ENCODE measurements at places on chromosomes 3 and 15.

DNA sequence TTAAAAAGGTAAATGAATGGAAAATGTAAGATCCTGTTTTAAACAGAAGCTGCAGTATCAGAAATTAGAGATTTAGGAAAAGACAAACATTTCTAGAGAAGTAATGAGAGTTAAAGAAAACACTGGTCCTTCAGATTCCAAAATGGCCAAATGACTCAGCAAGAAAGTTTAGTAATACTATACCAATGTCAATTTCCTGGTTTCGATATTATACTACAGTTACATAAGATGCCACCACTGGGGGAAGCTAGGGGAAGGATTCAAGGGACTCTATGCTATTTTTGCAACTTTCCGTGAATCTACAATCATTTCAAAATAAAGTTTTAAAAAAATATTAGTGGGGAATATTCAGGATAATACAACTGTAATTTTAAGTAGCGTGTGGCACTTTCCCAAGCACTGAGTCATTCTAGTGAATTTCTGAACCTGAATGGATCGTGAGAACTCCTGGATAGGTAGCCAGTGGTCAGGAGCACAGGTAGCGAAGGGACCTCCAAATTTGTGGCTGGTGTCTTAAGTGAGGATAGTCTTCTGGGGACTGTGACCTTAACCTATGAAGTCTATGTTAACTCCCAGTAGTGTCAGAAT lies 37.6 kb downstream of the TMCC1 start:
- DNase-seq, result no peak

GRCh38 chr15:26631894-26632293 lies 141.0 kb downstream of the GABRB3 start:
- DNase-seq, result no peak

- DNase-seq, result no peak
These were observed 84.7 kb downstream of the ETV5 start for GRCh38 chr3:186024210-186024609.

- DNase-seq, result no peak
These were observed 134.8 kb upstream of the MB21D2 start for GRCh38 chr3:193052354-193053045.

GRCh38 chr15:85479071-85479647 lies 98.8 kb downstream of the AKAP13 start:
- DNase-seq, result no peak

DNA sequence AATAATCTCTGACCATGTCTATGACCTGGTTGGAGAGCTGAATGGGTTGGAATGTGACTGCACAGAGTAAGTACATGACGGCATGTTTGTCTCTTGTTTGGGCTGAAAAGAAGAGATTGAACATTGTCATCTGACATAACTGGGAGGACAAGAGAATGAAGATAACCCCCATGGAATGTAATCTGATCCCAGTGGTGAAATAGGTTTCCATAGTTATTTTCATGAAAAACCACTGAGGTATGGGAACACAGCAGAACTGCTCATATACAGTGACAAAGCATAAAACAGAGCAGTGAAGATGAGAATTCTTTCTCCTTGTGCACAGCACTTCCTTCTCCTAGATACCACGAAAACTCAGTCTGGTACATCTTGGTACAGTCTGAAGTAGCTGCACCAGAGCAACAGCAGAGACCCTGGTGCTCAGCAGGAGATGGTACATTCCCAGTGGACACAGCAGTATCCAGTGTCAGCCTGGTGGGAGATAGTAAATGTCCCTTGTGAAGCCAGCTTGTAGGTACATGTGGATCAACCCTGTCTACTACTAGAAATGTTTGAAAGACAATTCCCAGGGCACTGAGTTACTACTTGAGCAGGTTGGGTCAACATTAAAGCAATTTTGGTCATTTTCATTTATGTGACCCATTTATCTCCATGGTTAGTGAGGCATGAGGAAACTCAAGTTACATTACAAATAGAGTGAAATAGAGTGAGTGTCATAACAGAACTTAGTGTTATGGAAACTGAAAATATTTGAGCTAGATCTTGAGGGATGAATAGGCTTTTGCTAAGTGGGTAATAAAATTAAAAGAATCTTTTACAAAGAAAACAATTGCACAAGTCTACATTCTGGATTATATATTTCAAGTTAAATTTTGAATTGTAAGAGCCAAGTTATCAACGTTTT lies 178.3 kb downstream of the SUCNR1 start:
- no peak for DNase-seq

GRCh38 chr3:73385568-73385967 lies 239.2 kb downstream of the PDZRN3 start:
- DNase-seq, result no peak

DNA sequence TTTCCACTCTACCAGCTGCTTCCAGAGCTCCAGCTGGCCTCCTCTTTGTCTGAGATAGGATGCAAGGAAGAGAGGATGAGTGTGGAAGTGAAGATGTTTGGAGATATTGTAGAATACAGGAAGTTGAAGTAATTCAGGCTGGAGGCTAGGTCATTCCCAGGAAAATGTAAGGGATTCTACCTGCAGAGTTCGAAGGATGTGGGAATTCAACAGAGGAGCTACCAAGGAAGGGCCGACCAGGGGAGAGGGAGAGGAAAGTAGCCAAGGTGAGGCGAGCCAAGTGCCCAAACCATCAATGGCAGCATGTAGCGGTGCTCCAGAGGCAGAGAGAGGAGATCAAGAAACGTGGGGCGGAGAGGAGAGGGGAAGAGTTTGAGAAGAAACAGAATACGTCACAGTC lies 49.0 kb upstream of the EPHB3 start:
- DNase-seq, result no peak

- DNase-seq, result no peak
These were observed 102.2 kb downstream of the ERC2 start for GRCh38 chr3:56365905-56366640.

GRCh38 chr3:123396171-123397049 lies 52.5 kb downstream of the ADCY5 start:
- DNase-seq, result no peak

GRCh38 chr3:31622636-31623288 lies 90.0 kb downstream of the STT3B start:
- DNase-seq, result no peak

- no peak for DNase-seq
These were observed 183.4 kb upstream of the THRB start for GRCh38 chr3:24678021-24678420.

DNA sequence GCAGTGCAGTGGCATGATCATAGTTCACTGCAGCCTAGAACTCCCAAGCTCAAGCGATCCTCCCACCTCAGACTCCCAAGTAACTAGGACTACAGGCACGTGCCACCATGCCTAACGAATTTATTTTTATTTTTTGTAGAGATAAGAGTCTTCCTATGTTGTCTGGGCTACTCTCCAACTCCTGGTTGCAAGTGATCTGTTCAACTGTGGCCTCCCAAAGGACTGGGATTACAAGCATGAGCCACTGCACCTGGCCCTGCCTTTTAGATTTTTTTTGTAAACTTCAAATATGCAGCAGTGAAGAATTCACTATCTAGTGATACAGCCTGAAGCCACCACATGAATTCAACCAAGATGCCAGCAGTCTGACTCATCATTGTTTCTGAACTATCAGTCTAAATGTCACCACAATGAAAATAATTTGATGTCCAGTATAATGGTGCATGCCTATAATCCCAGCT lies 32.7 kb downstream of the UBXN7 start:
- DNase-seq, result no peak

DNA sequence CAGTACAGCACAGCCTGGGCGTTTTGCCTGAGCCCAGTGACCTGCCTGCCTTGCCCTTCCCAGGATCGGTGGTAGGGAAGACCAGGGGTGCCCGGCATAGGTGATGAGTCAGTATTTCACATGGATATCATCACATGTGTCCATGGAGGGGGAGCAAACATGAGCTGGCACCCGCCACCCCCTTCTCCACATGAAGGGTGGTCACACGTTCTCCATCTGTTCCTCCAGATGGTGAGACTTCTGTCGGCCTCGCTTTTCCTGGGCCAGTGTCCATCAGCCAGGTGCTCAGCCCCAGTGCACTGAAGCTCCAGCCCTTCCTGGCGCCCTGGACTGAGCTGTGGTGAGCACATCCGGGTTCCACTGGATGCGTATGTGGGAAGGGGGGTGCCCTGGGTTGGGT lies 208.4 kb downstream of the UBE3A start:
- no peak for DNase-seq

DNA sequence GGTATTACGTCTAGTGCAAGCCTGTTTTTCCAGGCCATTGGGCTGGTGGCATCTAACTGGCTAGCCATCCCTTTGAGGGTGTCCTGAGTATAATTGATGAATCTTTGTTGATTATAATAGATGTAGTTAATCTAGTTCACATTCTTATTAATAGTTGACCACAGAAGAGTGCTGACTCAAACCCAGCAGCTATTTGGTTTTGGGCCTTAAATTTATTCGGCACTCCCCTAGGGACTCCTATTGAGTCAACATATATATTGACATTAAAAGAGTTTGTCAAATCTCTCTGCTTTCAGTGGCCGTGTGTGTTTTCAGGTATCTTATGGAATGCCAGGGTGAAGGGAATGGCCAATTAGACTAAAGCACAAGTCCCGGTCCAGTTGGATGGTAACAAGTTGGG lies 19.7 kb downstream of the ARL8B start:
- DNase-seq, result no peak

GRCh38 chr3:189094539-189094938 lies 77.2 kb upstream of the TPRG1 start:
- DNase-seq, result no peak

DNA sequence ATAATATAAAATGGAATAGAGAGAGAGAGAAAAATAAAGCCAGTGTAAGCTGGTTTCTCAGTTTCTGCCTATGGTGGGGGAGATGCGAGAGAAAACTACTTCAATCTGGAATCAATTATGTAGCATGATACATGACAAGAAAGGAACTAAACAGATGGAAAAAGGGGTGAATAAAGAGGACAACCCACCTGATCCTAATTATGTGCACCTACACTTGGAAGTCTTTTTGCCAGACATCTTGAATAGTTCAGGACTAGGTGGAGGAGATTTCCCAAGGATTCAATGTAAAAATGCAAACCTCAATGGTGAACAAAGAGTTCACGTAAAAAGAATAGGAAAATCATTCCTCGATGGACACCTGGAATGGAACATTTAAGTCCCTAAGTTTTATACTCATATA lies 524.4 kb upstream of the RGMA start:
- DNase-seq, result no peak

DNA sequence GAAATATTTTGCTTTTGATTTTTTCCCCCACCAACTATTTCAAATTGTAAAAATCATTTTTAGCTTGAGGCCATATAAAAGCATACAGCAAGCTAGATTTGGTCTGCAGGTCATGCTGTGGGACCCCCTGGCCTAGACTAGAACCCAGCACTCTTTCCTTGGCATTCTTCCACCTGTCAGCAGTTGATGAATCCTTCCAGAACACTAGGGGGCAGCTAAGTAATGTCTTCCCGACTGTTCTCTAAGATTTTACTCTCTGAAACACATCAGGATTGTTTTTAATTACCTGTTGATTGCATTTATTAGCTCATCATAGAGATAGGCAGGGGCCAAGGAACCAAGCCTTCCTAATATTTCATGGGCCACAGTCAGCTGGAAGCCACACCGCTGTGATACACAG lies 174.5 kb downstream of the CACNA1D start:
- no peak for DNase-seq

DNA sequence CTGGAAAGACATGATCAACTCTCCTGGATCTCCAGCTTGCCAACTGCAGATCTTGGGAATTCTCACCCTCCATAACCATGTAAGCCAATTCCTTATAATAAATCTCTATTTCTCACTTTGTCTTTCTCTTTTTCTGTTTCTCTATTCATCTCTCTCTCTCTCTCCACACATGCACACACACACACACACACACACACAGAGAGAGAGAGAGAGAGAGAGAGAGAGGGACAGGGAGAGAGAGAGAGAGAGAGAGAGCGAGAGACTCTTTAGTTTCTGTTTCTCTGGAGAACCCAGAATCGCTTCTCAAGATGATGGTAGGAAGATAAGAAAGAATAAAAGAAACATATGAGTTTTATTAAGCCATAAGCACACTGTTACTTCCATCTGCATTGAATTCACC lies 111.9 kb downstream of the BCHE start:
- DNase-seq, result no peak

GRCh38 chr15:31977138-31977537 lies 53.2 kb upstream of the CHRNA7 start:
- DNase-seq, result no peak

DNA sequence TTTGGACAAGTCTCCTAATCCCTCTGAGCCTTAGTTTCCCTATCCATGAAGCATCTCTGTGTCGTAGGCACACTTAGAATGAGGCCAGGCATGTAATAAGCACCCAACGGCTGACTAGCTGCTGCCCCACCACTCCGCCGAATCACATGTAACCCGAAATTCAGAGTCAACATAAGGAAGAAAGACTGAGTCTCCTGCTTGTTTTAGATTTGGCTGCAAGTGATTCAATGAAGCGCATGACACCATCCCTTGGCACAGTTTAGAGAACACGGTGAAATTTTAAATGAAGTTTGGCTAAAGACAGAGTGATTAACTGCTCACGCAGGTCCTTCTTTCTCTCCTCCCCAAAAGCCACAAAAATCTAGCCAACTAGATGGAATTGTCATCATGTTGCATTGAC lies 279.2 kb downstream of the TLE3 start:
- DNase-seq, result no peak

GRCh38 chr15:88493844-88494243 lies 26.3 kb downstream of the MRPS11 start:
- DNase-seq, result no peak

DNA sequence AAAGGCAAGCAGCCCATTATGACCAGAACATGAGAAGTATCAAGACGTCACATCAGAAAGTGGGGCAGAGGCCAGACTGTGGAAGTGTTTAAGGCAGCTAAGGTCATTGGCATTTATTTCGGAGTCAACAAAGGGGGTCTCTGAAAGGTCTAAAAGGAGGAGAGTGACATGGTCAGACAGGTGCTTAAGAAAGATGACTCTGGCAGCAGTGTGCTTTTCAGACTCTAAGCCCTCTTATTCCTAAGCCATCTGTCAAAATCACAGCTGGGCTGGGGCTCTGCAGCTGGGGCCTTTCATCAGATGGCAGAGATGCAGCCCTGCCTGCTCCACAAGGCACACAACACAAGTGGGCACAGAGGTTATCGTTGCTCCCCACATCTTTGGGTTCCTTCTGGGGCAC lies 14.0 kb downstream of the FBXL22 start:
- DNase-seq, result no peak

GRCh38 chr3:194042927-194043326 lies 93.0 kb upstream of the HES1 start:
- DNase-seq, result no peak

DNA sequence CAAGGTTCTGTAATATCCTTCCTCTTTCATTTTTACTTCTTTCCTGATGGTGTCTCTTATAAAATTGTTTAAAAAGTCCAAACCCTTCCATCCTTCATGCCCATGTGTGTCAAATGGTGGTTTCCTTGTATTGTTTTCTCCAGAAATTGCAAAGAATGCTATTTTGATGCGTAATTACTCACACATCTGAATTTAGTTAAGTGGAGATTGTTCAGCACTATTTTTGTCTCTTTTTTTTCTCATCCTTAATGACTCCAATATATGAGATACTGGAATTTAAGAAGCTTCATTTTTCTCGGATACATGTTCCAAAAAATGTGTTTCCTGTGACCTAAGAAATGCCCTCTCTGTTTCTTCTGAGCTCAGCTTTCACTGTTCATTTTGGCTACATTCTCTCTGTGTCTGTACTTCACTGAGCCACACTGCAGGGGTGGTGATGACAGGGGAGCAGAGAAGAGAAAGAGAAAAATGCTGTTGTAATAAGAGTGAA lies 799.8 kb downstream of the DIPK2A start:
- no peak for DNase-seq
